ENCODE measurements at places on chromosomes 16 and 17.

DNA sequence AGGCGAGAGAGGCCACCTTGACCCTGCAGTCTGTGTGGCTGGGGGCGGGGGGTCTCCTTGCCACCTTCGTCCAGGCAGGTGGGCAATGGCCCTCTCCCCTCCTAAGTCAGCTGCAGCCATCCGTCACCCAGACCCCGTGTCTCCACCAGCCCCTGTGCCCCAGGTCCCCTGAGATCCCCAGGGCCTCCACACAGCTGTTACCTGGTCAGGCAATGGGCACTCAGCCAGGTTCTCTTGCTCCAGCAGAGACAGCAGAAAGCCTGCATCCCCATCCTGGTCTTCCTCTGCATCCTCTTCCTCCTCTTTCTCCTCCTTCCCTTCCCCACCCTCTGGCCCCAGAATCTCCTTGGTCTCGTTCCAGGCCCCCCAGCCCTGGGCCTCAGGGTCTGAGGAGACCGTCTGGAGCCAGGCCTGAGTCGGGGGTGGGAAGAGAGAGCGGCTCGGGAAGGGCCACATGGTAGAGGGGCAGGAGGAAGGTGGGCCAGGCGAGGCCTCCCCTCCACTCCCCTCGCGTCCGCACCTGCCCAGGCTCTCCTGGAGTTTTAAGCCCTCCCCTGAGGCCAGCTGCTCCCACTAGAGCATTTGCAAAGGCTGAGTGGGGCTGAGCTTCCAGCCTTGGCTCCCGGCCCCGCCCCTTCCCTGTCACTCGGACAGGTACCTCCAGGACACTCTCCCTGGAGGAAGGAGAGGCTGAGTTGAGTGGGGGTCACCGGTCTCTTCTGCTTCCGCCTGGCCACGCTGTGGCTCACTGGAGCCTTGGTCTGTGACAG lies at the start of gene PABPN1L:
TSS of gene PABPN1L (minus strand) at position 510 of the 770 bp plus-strand sequence. CDS start at position 456, 54 bp downstream.
- no peak for DNase-seq

DNA sequence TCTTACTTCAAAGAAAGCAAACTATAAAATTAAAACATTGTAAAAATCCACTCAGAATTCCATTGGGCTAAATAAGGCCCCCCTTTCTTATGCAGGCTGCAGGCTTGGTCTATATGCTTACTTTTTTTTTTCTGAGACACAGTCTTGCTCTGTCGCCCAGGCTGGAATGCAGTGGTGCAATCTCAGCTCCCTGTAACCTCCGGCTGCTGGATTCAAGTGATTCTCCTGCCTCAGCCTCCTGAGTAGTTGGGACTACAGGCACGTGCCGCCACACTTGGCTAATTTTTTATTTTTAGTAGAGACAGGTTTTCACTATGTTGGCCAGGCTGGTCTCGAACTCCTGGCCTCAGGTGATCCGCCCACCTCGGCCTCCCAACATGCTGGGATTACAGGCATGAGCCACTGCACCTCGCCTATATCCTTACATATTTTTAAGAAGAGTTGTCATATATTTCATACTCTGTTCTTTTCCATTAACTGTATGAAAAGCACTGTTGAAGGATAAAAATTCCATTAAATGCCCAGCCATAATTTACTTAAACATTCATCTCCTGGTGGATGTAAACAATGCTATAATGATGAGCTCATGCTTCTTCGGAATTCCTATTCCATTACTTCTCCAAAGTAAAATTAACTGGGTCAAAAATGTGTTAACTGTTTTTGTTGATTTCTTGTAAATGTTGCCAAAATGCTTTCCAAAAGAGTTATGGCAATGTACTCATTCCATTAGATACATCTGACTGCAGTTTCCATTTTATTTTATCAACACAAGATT lies 17.8 kb downstream of the SNN start:
- DNase-seq: no peak

DNA sequence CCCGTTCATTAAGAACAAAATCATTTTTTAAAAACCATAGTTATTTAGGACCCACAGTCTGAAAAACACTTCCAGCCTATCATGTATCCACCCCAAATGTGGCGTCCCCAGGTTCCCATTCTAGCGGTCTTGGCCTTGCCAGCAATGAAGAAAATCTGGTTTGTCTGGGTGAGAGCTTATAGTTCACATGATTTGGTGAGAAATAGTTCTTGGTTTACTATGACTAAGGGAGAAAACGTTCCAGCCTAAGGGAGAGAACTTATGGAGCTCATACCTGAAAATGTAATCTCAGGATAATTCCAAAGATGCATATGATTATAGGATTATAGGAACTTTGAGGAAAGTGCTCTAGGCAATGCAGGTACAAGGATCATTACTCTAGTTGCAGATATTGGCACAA lies 4.8 kb downstream of the MARVELD3 start:
- no peak for DNase-seq

DNA sequence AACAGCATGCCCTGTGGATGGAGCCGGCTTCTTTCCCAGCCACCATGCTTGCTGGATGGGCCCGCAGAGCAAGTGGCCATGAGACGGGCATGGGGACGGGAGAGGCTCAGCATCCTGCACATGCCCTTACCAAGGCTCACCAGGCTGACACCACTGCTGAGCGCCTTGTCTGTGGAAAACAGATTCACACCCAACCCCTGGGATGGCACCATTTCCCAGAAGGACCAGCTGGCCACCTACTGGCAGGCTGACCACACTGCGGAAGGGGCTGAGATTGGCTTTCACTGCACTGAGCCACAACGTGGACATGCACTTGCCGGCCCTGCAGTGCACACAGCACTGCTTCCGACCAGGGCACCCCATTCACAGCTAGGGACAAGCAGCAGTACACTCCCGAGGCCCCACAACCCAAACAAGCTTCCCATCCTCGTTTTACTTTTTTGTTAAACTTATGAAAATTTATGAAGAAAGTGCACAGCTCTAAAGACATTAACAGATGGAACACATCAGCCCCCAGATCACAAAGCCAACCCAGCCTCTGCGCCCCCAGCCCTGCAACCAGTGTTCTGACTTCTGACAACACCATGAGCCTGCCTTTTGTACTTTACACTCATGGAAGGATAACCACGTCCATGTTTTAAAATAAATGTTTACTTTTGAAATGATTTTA lies 13.9 kb upstream of the KRTAP17-1 start:
- DNase-seq: peak; percentile 42

DNA sequence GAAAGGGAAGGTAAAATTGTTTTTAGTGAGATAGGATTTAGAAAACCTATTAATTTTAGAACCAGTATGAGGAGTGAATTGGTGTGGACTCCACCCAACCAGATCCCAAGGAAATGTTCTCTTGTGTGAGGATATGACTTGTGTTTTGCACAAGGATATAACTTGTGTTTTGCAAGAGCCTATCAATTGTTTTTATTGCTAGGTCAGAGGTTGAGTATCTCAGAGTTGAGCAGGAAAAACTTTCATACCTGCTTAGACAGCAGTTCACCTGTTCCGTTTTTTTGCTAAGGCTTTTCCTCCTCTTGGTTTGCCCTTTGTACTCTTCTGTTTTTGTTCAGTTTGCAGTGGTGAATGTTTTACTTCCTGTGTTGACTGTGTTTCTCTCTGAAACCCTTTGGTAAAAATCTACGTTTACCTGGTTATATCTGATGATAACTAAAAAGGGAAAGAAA lies 5.1 kb downstream of the NBR1 start:
- DNase-seq: no peak

- DNase-seq: no peak
Observed at GRCh38 chr17:59439741-59440211, 108.3 kb downstream of the YPEL2 start.

GRCh38 chr16:85796152-85796551 lies 3.2 kb downstream of the EMC8 start:
- DNase-seq: no peak

DNA sequence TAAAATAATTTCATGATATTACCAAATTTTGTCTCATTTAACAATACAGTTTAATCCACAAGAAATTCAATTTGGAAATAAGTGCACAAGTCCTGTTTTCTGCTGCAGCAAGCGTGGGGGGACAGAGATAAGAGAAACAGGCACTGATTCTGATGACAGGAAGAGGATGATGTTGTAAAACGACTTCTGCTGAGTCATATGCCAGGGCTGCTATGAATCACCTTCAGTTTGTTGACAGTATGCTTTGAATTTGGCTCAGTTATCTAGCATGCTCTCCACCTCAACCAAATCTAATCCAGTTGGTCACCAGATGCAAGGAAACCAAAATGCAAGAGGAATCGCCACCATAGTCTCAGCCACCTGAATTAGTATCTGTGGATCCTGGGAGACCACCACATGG lies 244.1 kb upstream of the MON1B start:
- DNase-seq: no peak

DNA sequence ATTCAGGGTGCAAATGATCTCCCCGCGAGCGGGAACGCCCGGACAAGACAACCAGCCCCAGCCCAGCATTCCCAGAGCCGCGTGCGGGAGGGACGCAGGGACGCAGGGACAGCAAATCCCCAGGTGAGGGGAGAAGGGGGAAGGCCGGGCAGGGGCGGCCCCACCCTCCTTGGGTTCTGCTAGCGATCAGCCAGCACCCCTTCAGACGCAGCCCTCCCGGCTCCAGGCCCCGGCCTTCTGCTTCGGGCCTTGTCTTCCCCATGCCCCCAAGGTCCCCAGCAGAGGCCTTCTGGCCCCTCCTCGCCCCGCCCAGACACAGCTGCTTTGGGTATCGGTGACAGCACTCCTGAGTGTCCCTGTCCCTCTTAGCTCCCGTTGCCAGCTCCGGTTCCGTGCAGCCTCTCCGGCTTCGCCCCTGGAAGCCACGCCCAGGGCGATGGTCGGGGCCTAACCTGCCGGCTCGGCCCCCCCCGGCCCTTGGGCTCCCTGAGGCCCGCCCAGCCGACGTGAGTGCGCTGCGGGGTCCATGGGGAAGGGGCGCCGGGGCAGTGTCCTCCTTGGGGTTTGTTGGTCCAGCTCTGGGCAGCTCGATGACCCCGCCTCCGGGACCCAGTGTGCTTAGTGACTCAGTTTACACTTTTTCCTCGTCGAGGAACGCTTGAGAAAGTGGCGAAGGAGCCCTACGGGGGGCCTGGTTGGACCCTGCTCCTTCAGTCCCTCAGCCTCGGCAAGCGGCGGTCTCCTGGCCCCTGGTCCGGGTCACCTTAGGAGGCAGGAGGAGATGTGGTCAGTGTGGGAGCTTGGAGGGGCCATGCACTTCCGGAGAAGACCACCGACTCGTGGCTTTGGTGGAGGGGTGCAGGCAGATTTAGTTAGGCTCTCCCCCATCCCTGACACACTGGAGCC lies 50.5 kb upstream of the AMZ2 start:
- peak; percentile 58 for DNase-seq
